ENCODE measurements at places on chromosomes 2 and 18. TPM values are rescaled to one million over a fixed set of nuclear protein-coding genes. Genes with fewer than 3 reads are reported as not detected.
A peak's percentile ranks its signal among the peaks of the same experiment; 100 is the strongest.

DNA sequence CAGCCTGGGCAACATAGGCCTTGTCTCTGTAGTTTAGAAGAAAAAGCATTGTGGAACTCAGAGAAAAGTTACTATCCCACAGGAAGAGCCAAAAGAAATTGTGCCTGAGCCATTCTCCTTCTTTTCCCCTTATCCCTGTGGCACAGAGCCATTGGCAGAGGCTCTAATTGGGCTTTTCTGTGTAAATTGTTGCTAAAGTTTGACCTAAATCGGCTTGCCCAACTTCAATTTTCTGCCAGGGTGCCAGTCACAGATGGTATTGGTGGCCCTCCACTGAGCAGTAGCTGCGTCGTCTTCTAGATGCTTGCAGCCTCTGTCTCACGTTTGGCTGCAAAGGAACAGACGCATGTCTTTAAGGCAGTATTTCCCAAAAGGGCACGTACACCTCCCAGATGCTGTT is 30.3 kb downstream of the ZNF532 start:
- H3K4me1 ChIP-seq = peaks cover 12% of the 10 kb centered on the region
- H3K27me3 ChIP-seq = no peaks in the 10 kb centered on the region
- peak overlapping the region; percentile 35 for H3K27ac ChIP-seq
- no peaks in the 10 kb centered on the region for H3K36me3 ChIP-seq
- no peak overlapping the region for H3K4me3 ChIP-seq

DNA sequence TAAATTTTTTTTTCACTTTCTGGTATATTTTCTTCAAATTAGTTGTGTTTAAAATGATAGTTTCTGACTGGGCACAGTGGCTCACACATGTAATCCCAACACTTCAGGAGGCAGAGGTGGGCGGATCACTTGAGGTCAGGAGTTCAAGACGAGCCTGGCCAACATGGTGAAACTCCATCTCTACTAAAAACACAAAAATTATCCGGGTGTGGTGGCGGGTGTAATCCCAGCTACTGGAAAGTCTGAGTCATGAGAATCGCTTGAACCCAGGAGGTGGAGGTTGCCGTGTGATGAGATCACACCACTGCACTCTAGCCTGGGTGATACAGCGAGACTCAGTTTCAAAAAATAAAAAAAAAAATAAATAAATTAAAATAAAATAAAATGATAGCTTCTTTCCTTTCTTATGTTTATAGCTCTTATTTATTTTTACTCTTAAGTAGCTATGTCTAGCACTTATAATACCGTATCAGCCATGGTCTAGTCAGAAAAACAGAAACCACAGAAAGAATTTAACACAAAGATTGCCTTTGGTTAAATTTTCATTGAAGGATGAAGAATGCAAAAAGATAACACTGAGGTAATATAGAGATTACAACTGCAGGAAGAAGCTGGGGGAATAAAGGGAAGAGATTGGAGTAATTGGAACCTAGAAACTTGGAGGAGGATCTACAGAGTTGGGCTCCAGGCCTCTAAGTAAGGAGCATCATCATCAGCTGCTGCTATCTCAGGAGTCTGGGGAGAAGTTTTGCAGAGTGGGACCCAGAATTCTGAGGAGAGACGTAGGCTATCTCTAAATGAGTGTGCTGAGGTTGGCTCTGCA is 54.7 kb upstream of the MBOAT2 start:
- H3K4me3 ChIP-seq = no peak overlapping the region
- no peak overlapping the region for H3K27ac ChIP-seq
- H3K36me3 ChIP-seq = no peaks in the 10 kb centered on the region
- DNase-seq = no peak
- H3K4me1 ChIP-seq = no peaks in the 10 kb centered on the region

DNA sequence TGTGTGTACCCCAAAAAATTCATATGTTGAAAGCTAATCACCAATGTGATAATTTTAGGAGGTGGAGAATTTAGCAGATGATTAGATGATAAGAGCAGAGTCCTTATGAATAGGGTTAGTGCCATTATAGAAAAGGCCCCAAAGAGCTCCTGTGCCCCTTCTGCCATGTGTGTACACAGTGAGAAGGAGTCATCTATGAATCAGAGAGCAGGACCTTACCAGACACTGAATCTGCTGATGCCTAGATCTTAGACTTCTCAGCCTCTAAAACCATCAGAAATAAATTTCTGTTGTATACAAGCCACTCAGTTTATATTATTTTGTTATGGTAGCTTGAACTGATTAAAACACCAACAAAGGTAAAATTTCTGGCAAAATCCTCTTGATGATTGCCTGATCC is 560.0 kb upstream of the CDH2 start:
- DNase-seq = no peak
- no peaks in the 10 kb centered on the region for H3K4me1 ChIP-seq
- no peaks in the 10 kb centered on the region for H3K27me3 ChIP-seq
- H3K27ac ChIP-seq = no peak overlapping the region

DNA sequence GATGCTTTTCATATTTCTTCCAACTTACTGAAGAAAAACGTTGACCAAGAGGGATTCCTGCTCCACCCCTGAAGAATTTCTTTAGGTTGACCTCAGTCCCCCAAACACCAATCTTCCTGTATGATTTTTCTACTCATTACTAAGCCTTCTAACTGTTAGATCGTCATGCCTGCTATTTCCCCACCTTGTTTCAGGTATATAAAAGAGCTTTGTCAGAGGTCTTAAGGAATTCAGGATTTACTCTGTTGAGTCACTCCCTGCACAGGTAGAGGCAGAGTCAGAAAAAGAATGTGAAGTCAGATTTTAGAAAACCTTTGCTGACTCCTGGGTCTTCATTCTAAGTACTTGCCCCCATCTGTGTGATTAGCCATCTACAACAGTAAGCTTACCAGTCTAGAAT is 83.8 kb upstream of the NOSTRIN start:
- H3K27me3 ChIP-seq = no peaks in the 10 kb centered on the region
- no peak for DNase-seq
- H3K4me1 ChIP-seq = peaks cover 21% of the 10 kb centered on the region
- no peak overlapping the region for H3K4me3 ChIP-seq
- H3K36me3 ChIP-seq = peaks cover 5% of the 10 kb centered on the region
- H3K27ac ChIP-seq = no peak overlapping the region

DNA sequence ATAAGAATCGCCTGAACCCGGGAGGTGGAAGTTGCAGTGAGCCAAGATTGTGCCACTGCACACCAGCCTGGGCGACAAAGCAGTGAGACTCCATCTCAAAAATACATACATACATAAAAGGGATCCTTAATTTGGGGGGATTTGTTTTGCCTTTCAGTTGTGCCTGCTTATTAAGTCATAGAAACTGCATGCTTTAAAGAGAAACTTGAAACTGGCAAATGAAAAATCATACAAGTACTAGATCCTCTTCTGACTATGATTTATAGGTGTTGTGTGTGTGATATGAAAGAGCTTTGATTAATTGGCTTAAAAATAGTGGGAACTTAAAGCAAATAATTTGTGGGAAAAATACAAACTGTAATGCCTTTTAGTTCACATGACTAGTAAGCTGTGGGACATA is 963.7 kb downstream of the CNTNAP5 start:
- no peak for DNase-seq
- H3K27ac ChIP-seq = no peak overlapping the region
- no peaks in the 10 kb centered on the region for H3K27me3 ChIP-seq

Gene DNAJC5G
- total RNA-seq = not detected

Gene UGT1A1
- total RNA-seq = not detected

Gene ASB18
- not detected for total RNA-seq

Gene CCDC178
- total RNA-seq = 14.2 TPM

Gene SIX3
- total RNA-seq = not detected
